ENCODE measurements at places on chromosomes 2 and 18.

- peak; percentile 84 for DNase-seq
These were observed 78.0 kb downstream of the CRIM1 start for GRCh38 chr2:36433311-36434217.

GRCh38 chr2:68214381-68214780 lies 38.0 kb downstream of the PPP3R1 start:
- no peak for DNase-seq

- DNase-seq = no peak
These were observed 11.3 kb downstream of the ZNF516 start for GRCh38 chr18:76483780-76484179.

DNA sequence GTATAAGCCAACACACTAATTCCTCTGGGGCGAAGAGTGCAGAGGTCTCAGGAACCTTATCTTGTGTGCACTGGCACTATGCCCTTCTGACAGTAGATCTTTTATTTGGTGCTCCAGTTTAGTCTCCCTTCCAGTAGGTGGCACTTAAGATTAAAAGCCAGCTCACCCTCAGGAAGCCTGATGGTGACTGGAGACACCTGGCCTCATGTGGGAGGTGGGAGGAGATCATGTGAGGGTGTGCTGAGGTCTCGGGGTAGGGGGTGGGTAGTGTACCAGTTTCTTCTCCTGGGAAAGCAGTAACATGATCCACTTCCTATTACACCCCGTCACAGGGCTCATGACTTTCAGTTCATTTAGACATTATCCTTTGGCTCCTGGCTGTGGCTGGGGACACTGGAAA lies 654.9 kb downstream of the ADCYAP1 start:
- DNase-seq = no peak

DNA sequence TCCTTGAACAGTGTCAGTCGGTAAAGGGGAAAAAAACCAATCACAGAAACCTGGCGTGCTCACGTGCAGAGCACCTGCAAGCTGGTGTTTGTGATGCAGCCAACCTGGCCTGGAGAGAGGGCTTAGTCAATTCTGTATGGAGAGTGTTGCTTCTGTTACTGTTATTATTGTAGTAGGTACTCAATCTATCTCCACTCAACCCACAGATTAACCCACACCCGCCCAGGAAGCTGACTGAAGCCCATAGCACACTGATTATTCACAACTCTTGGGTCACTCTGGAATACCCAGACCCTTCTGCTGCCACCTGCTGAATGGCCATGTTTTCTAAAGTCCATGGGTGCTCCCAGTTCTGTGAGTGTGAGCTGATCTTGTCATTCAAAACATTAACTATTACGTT lies 53.9 kb downstream of the TNFRSF11A start:
- peak; percentile 9 for DNase-seq

Measured in cardiac fibroblast (primary cell).